ENCODE measurements at places on chromosomes 5 and 9.

DNA sequence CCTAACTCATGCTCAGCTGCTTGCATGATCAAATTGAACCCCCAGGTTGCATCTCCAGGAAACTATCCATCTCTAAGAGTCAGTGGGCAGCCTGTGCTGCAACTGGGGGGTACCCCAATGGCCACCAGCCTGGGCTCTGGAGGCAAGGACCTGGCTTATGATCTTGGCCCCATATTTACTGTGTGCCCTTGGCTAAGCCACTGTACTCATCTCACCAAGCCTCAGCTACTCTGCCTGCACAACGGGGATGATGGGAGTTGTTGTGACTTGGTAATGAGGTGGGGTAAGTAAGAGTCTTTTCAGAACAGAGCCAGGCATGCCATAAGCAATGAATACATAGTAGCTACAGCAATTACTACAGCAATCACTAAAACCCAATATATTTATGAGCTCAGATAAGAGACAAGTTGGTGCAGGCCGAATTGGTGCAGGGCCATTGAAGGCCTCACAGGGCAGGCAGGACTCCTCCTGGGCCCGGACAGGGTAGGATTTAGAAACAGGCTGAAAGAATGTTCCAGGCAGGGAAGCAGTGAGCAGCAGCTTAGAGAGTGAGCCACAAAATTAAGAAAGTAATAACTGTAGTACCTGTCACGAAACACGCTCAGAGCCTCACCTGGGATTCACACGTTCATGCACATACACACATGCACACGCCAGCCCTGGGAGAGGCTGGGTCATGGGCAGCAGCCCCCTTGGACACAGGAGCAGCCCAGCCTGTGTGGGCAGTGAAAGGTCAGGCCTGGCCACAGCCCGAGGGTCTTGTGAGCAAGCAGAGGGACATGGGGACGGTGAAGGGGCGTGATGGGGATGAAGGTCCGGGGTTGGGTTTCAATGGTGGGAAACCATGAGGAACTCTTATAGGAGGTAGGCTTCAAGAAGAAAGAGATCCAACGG is 74.1 kb downstream of the PAX5 start:
- DNase-seq: no peak

- peak; percentile 52 for DNase-seq
These were observed 922 bp downstream of the CRHBP start for GRCh38 chr5:76953551-76954382.

DNA sequence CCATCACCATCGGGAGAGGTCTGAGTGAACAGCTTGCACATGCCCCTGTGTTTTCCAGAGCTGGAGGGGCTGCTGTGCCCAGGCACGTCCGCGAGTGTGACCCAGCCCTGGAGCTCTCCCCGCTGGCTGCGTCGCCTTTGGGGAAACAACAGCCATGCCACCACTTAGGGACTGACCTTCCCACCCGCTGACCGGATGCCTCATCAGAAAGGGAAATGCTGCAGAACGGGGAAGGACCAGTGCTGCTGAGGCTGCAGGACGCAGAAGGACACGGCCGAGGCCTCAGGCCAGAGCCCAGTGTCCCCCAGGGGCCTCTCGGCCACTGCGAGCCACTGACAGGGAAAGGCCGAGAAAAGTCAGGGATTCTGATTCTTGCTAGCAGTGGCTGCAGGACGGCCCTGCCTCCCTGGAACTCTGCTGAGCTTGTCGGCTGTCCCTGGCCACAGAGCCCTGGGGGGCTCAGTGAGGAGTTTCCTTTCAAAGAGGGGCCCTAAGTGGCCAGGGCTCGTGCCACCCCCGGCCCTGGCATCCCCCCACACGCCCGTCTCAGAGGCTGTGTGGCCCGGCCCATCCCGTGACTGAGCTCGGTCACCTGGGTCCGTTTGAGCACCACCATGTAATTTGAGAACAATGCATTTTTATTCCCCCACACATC is 130.8 kb downstream of the ZNF354C start:
- DNase-seq: no peak

GRCh38 chr5:31225118-31225517 is 31.6 kb downstream of the CDH6 start:
- no peak for DNase-seq

GRCh38 chr5:132458651-132459030 is 31.9 kb downstream of the IRF1 start:
- no peak for DNase-seq

Data from brain (organoid and tissue), 16 donors.